ENCODE measurements at places on chromosomes 6 and 20. TPM values are rescaled to one million over a fixed set of nuclear protein-coding genes. Genes with fewer than 3 reads are reported as not detected.
A peak's percentile ranks its signal among the peaks of the same experiment; 100 is the strongest.

DNA sequence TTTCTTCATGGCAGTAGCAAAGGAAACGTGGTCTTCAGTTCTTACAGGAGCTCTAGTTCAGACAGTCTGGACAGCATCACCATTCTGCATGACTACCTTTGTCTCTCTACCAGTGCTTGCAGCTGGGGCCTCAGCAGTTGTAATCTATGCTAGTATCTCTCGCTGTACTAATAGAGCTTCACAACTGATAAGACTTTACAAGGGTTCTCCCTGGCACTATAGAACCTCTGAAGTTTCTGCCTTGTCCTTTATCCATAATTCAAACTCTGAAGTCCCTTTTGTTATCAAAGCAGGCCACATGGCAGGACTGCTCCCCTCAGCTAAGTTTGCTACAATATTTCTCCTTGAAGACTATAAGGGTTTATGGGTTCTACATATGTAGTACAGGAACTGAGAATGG lies 842.1 kb upstream of the ADGRB3 start:
- DNase-seq = no peak

DNA sequence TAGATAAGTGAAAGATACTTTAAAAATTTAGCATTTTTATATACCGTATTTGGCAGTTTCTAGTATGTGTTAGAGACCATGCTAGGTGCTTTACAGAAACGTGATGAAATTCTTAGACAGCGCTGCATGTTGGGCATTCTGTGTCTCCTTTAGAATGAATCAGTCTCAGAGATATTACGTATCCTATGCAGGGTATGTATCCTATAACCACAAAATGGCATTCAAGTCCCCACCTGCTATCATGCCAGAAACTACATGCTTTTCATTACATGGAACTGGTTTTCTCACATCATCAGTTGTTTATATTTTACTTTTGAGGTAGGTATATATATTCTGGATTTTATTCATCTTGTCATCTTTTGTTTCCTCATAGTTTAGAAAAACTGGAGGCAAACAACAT lies 42.3 kb downstream of the PEX7 start:
- no peak for DNase-seq

DNA sequence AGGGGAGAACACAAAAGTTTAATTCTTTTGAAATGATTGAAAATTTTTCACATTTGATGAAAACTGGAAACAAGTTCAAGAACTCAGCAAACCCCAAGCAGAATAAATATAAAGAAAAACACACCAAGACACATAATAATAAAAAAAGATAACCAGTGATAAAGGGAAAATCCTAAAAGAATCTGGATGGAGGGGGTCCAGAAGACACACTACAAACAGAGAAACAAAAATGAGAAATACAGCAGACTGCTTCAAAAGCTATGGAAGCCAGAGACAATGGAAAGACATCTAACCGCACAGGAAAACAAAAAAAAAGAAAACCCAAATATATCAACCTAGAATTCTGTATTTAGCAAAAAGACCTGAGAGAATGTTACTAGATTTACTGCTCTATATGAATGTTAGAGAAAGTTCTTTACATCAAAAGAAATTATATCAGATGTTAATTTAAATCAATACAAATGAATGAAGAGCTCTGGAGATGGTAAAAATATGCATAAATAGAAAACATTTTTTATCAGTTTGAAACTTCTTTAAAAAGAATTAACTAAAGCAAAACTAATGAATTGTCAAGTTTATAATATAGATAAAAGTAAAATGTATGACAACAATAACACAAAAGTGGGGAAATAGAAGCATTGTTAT lies 310.7 kb upstream of the PREP start:
- no peak for DNase-seq

SYCP2L gene
- 1.9 TPM for polyA plus RNA-seq

GRCh38 chr6:142223938-142224337 lies 76.9 kb downstream of the VTA1 start:
- no peak for DNase-seq

- DNase-seq = no peak
Measured at GRCh38 chr6:32069878-32070515, 31.8 kb downstream of the CYP21A2 start.

BTN1A1 gene
- not detected for polyA plus RNA-seq

CRIP3 gene
- 72.3 TPM for polyA plus RNA-seq

- no peak for DNase-seq
Measured at GRCh38 chr6:5729813-5730517, 276.8 kb downstream of the NRN1 start.

DNA sequence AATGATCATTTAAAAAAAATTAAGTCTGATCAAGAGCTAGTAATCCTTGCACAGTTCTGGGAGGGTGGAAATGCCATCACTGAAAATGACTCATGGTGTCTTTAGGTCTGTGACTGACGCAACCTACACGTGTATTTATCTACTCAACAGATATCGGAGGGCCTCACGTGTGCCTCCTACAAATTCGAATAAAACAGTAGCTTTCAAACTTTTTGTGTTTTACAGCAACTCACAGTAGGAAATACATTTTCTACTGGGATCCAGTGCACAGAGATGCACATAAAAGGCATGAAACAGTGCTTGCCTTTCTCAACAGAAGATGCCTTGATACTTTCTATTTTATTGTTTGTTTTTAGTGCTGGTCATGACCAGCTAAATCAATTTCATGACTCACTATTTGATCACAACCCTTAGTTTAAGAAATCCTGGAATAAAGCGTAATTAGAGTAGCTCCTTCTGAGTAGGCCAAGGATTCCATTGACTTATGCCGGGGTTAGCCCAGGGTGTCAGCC lies 210.0 kb upstream of the SNX9 start:
- DNase-seq = no peak

METTL24 gene
- polyA plus RNA-seq = not detected

GRCh38 chr6:154555073-154555677 lies 44.7 kb upstream of the CNKSR3 start:
- no peak for DNase-seq

GRCh38 chr6:131694832-131695426 lies 6.3 kb downstream of the OR2A4 start:
- no peak for DNase-seq

ZNF292 gene
- polyA plus RNA-seq = 10.7 TPM

DNA sequence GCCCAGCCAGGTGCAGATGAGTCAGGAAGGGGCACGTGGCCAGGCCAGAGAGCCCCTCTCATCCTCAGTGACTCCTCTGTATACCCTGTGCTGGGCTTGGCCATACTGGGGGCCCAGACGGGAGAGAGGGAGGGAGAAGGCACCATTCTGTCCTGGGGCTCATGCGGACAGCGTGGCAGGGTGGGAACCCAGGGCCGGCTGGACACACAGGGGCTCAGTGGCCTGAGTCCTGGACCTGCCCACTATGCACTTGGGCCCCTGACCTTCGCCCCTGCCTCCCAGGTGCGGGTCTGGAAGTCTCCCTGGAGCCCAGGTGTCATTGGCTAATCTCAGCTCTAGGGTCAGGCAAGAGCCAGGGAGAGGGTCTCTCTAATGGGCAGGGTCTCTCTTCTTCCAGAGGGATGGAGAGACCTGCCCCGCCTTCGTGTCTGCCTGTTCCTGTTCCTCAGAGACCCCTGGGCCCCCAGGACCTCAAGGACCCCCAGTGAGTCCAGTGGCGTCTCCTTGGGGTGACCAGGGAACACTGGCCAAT lies 27.7 kb downstream of the COL20A1 start:
- no peak for DNase-seq

RAD21L1 gene
- not detected for polyA plus RNA-seq

DNA sequence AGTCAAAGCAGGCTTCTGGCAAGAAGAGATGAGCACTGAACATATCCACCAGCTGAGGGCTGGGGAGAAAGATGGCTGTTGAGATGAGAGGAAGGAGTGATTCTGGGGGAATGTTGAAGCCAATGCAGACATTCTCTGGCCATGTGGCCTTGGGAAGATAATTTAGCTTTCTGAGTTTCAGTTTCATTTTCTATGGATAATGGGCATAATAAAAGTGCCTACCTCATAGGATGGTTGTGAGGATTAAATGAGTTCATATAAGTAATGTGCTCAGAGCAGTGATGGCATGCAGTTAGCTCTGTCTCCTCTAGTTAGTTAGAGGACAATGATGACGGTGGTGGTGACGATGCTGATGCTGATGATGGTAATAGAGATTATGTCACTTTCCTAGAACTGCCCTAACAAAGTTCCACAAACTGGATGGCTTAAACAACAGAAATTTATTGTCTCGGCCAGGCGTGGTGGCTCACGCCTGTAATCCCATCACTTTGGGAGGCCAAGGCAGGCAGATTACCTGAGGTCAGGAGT lies 18.5 kb upstream of the KCNK5 start:
- no peak for DNase-seq

HNF4A gene
- polyA plus RNA-seq = not detected

CHRNA4 gene
- 0.22 TPM for polyA plus RNA-seq

- no peak for DNase-seq
Measured at GRCh38 chr6:6524951-6525350, 63.6 kb upstream of the LY86 start.

DNA sequence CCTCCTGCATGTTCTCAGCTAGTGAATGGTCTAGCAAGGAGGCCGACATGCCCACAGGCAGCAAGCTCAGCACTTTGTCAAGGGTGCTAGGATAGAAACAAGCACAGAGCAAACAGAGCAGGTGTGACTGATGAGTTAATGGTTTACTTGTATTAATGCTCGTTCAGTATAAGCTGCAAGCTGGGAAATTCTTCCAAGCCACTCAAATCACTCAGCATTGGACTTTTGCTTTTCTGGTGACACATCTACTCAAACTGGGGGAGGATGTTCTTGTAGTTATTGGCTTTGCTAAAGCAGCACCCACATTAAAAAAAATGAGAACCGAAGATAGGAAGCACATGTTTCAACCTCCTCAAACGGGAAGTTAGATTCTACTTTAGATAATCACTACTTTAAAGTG lies 43.1 kb upstream of the NEDD9 start:
- no peak for DNase-seq

GRCh38 chr20:20856956-20857355 lies 144.5 kb upstream of the RALGAPA2 start:
- no peak for DNase-seq

DNA sequence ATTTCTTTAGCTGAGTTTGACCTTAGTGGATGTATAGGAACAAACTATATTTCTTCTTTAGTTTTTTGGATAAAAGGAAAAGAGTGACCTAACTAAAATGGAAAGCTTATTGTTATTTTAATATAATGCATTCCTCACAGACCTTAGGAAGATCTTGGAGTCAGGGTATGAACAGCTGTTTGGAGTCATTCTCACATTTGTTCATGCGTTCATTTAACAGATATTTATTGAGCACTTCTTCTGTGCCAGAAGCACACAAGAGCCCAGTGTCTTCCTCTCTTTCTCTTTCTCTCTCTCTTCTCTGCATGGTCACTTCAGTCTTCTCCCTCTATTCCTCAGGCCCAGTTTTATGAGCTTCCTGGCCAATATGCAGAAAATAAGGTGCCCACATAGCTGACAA lies 744.0 kb upstream of the MAP3K7 start:
- no peak for DNase-seq

DNA sequence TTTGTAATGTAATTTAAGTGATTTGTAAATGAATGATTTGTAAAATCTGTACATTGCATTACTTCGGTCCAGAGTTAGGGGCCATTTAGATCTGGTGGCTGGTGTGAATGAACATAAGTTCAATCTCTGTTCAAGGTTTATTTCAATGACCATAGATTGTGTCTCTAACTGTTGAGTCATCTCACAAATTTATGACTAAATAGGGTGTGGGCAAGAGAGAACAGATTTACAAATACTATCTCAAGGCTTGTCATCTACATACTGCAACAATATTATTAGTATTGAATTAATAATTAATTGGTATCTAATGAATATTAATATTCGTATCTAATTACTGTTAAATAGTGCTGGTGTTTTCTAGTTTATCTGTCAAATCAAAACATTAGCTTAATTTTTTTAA lies 115.3 kb upstream of the EDN1 start:
- DNase-seq = no peak

PROCR gene
- polyA plus RNA-seq = 26.7 TPM

PAK5 gene
- not detected for polyA plus RNA-seq

- DNase-seq = peak; percentile 39
Measured at GRCh38 chr6:132456700-132457143, 55.4 kb upstream of the MOXD1 start.

PRR18 gene
- polyA plus RNA-seq = 0.03 TPM

TJAP1 gene
- 29.7 TPM for polyA plus RNA-seq
